ENCODE measurements at places on chromosomes 16 and 17. TPM values are rescaled to one million over a fixed set of nuclear protein-coding genes. Genes with fewer than 3 reads are reported as not detected.

DNA sequence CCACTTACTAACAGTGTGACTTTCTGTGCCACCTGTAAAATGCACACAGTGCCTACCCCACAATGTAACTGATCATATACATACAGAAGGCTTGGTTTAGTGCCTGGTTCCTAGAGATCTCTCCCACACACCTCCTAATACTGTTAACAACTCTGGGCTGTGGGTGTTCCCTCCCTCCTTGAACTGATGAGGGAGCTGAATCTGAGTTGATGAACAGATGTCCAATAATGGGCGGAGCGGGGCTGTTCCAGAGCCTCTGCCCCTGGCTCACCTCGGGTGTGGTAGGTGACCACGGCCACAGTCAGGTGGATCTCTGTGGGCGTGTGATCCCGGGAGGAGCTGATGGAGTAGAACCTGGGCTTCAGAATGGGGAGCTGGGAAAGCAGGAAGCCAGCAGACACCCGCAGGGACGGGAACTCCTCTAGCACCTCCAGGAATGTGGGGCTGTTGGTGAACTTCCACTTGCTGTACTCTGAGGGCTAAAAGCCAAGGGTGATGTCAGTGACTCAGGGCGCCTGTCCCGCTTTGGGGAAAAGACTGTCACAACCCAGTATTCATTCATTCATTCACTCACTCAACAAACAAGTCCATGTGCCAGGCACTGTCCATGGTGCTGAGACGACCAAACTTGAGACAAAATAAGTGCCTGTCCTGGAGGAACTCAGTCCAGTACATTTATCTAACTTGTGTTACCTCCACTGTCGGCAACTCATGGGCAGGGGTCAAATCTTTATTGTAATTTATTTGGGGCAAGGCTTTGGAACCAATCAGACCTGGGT, 37.6 kb downstream of the NOS2 start:
- peak; percentile 28 for DNase-seq

DNA sequence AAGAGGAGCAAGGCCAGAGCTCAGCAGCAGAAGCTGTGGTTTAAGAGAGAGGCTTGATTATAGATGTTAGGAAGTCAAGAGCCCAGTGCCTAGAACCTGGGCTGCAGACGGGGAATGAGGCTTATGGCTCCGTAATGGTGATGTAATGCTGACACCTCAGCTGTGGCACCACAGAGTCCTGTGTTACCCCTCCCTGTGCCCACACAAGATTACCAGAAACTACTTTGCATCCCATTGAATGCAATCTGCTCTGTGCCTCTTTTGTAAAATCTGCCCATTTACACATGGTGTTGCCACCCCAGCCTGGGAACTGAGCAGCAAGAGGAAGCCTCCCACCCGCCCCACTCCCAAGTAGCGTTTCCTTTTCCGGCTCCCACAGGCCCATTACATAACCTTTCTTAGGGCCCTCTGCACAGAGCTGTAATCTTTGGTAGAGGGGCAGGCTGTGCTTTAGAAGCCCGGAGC, 57.0 kb downstream of the PITPNC1 start:
- no peak for DNase-seq

GRCh38 chr16:23976524-23976923, 140.7 kb downstream of the PRKCB start:
- DNase-seq = no peak

GRCh38 chr16:89368604-89369249, 121.6 kb downstream of the ANKRD11 start:
- DNase-seq = no peak

Gene CCL4
- not detected for total RNA-seq

All from PC-3 (cell line).